ENCODE measurements at places on chromosomes 16 and 17.

- peak; percentile 20 for ATAC-seq
These were observed 106.2 kb downstream of the XYLT1 start for GRCh38 chr16:17364319-17365210.

GRCh38 chr16:86579268-86580062 is 1.1 kb downstream of the FOXL1 start:
- no peak for ATAC-seq

DNA sequence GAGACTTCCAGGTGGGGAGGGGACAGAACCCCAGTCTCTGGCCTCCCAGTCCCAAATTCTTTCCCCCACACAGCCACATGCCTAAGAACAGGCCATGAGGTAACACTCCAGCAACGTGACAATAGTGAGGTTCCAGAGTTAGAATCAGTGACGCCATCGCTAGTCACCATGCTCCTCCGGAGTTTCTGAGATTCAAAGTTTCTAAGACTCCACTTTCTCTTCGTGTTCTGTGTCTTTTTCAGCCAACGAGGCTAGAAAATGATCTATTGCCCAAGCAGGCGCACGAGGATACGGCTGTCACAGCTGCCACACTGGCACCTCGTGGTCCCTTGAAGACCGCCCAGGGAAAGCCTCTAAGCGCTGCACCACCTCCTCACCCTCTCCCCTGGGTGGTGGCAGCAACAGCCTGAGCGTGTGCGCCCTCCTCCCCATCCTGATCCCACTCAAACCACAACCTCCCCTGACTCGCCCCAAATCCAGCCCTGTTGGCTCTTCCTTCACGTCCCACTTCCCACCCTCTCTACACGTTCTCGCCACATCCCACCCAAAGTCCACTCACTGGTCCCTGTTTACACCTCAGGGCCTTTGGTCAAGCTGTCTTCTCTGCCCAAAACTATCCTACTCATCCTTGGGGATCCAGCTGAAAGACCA is 1.0 kb downstream of the MCRIP1 start:
- peak; percentile 21 for ATAC-seq

DNA sequence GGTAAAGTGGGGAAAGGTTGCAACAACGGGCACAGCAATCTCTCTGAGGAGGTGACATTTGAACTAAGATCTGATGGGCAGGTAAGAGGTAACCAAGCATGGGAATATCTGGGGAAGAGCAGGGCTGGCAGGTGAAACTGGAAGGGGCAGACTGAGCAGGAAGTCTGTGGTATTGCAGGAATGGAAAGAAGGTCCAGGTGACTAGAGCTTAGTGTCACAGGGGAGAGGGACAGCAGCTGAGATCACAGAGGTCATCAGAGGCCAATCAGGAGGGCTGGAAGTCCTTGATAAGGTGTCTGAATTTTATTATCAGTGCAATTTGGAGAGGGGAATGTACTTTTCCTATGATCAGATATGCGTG is 73.3 kb upstream of the DHX40 start:
- peak; percentile 74 for ATAC-seq

DNA sequence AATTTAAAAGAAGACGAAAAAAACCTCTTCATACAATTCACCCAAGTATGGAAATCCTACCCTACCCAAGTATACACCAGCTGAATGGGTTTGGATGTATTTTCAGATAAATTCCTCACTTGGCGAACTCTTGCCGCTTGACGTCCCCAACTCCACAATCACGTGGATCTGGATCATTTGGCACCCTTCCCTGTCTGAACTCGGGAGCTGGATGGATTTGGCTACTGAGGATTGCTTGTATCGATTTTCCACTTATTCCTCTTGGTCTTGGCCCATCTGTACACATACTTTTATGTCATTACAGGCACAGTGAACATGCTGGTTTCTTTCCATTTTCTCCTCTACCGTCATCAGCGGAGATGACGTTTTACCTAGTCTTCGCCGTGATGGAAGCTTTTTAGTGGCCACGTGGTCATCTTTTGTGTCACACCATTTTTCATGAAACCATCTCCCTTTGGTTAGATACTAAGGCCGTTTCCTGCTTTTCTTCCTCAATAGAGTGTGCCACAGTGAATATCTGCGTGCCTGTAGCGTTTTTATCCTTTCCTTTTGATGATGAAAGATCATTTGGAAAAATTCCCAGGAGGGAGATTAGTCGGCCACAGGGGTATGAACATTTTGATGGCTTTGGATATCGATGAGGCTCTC is 47.1 kb downstream of the CMIP start:
- no peak for ATAC-seq

DNA sequence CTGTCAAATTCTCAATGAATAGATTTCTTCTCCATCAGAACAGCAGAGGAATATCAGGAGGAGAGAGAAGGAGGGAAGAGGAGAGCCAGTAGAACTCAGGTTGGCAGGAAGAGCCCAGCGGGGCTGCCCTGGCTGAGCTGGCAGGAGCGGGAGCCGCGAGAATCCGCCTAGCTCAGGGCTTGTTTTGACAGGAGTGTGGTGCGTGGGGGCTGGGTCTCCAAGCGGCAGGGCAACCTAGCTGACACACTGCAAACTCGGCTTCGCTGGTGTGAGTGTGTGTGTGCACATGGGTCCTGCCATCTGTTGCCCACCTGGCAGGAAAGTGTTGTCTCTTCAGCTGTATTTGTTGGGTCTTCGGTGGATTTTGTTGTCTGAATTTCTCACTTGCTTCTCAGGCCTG is 27.9 kb upstream of the BCAR1 start:
- ATAC-seq, result peak; percentile 81

GRCh38 chr16:16163571-16163970 is 59.7 kb downstream of the ABCC6 start:
- no peak for ATAC-seq

DNA sequence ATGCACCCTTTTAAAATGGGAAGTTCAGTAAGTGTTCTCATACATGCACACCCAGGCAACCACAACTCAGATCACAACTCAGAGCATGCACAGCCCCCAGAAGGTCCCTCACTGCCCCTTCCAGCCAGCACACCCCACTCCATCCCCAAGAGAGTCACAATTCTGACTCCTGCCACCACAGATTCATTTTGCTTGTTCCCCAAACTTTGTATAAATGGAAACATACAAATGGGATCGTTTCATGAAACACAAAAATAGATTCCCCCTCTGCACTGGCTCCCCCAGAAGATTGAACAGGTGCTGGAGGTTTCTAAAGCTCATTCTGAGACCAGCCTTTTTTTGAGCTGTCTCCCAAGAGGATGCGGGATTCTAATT is 3.3 kb upstream of the TNFRSF13B start:
- ATAC-seq, result no peak

GRCh38 chr17:39404542-39405378 is 3.3 kb upstream of the FBXL20 start:
- ATAC-seq, result peak; percentile 10

GRCh38 chr16:3607161-3607560 is 4.2 kb downstream of the SLX4 start:
- no peak for ATAC-seq

GRCh38 chr17:3037259-3037658 is 26.1 kb downstream of the OR1D5 start:
- no peak for ATAC-seq

- no peak for ATAC-seq
These were observed 1576.8 kb upstream of the GOT2 start for GRCh38 chr16:60310846-60311445.

DNA sequence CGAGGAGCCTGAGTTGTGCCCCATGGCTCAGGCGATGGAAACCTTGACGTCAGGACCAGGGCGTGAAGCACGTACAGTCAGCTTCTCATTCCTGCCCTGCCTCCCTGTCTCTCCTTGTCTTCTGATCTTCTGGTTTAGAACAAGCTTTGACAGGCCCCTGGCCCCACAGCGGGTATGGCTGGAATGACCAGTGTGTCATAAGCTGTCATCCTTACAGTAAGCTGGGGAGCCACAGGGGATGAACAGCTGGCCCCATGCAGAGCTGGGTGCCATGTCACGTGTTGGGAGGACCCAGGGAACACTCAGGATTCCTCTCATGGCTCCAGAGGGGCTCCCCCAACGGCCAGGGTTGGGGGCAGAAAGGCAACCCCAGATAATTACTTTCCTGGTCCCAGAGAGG is 157.6 kb upstream of the PLCG2 start:
- peak; percentile 82 for ATAC-seq

DNA sequence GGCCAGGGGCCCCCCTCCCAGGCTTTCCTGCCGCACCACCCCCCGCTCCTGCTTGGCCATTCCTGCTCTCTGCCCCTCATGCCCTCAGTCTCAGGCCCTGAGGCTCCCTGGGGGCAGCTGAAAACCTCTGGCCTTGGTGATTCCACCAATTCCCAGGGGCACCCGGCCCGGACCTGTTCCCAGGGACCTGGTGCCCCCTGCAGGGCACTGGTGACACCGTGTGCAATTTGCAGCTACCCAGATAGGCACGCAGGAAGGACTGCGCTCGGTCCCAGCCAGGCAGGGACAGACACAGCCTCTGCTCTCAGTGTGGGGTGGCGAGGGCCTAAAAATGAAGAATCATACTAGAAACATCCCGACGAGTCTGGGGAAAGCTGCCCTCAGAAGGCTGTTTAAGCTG is 13.4 kb downstream of the WFDC1 start:
- peak; percentile 60 for ATAC-seq

GRCh38 chr17:64787921-64788271 is 125.8 kb upstream of the SMURF2 start:
- no peak for ATAC-seq

GRCh38 chr17:27669136-27669535 is 38.1 kb downstream of the LGALS9 start:
- ATAC-seq, result no peak

DNA sequence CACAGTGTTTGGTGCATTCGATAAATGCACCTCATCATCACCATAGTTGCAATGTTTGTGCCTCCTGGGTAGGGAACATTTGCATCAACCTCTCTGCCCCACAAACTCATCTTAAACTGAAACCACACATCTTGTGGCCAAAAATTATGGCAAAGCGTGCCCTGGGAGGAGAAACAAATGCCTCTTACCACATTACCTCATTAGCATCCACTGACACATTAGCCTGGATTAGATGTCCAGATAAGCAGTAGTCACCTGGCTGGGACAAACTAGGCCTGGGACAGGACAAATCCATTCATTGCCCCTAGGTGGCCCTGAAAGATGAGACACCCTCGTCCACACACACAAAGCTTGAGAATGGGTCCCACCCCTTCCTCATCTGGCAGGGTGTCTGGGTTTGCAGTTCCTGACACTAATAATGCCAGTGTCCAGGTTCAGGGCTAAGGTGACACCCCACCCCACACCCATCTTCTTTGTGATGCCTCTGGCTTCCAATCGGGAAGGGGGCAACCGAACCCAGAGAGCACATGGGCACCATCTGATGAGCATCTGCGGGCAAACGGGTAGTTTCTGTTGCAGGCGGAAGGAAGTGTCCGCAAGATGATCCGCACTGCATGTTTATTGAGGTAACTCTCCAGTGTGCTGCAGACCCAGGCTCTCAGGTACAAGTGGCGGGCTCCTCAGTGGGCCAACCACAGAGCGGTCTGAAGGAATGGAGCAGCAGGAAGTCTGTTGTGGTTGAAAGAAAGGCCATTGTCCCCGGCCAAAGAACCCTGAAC is 8.6 kb downstream of the XYLT1 start:
- ATAC-seq, result no peak

DNA sequence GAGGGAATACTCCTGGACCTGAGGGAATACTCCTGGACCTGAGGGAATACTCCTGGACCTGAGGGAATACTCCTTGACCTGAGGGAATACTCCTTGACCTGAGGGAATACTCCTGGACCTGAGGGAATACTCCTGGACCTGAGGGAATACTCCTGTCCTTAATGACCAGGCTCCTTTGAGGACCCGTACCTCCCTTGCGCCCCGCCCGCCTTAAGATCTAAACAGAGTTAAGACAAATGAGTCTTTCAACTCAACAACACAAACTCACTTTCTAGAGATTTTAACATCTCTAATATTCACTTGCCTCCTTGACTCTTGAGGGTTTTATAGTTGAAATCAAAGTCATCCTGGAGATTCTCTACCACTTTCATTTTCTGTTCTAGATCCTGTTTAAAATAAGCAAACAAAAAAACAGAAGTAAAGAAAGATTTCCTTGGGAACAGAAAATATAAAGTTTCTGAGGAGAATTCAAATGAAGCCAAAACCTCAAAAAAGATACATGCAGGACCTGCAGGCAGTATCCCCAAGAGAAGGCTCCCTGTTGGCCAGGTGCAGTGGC is 49.7 kb downstream of the STAT3 start:
- no peak for ATAC-seq

GRCh38 chr16:19940195-19940594 is 55.5 kb upstream of the GPRC5B start:
- no peak for ATAC-seq

- ATAC-seq, result no peak
These were observed 237.2 kb downstream of the MRTFB start for GRCh38 chr16:14308368-14308723.

DNA sequence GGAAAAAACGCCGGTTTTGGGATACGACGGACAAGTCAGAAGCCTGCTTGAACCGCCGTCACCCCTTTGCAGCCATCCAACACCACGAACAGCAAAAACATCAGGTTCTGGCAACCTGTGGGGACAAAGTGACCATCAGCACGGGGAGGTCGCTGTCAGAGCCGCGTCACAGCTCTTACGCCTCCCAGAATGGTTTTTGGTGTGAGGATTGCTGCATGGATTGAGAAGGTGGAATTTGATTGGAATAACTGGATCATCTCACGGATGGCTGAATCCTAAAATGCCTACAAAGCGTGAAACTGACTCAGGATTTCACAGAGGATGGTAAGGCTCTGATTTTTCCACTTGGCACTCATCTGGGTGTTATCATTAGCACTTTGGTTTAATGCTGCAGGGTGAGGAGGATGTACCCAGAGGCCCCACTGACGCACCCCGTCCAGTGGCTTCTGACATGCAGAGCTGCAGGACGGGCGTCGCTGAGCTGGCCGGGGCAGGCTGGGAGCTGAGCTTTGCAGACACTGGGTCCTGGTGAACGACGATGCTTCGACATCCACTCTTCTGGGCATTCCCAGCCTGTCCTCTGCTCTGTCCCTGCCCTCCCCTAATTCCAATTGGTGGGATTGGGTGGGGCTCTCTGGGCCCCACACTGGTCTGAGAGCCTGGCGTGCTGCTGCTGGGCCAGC is 73.4 kb upstream of the CREBBP start:
- no peak for ATAC-seq

GRCh38 chr17:74868251-74868907 is 4.4 kb downstream of the FDXR start:
- ATAC-seq, result no peak

DNA sequence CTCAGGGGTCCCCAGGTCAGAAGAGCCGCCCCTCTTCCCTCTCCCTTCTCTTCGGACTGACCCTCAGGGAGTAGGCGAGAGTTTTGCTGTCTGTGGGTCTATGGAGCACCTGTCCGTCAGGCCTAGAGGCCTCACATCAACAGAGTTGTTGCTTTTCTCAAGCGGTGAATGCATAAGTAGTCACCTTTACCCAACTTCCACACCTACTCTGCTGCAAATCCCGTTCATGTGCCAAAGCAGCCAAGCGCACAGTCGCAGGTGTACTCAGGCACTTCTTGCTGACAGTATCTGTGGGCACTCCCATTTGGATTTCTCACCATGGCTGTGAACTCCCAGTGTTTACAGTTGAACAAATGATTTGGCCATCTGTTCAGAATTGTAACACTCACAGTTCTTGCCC is 4.0 kb upstream of the FA2H start:
- peak; percentile 49 for ATAC-seq
